ENCODE measurements at places on chromosomes 1 and 21.

- no peak for DNase-seq
Observed at GRCh38 chr1:225545649-225546048, 107.3 kb downstream of the ENAH start.

GRCh38 chr1:31809698-31810097, 6.1 kb downstream of the SPOCD1 start:
- peak; percentile 43 for DNase-seq

DNA sequence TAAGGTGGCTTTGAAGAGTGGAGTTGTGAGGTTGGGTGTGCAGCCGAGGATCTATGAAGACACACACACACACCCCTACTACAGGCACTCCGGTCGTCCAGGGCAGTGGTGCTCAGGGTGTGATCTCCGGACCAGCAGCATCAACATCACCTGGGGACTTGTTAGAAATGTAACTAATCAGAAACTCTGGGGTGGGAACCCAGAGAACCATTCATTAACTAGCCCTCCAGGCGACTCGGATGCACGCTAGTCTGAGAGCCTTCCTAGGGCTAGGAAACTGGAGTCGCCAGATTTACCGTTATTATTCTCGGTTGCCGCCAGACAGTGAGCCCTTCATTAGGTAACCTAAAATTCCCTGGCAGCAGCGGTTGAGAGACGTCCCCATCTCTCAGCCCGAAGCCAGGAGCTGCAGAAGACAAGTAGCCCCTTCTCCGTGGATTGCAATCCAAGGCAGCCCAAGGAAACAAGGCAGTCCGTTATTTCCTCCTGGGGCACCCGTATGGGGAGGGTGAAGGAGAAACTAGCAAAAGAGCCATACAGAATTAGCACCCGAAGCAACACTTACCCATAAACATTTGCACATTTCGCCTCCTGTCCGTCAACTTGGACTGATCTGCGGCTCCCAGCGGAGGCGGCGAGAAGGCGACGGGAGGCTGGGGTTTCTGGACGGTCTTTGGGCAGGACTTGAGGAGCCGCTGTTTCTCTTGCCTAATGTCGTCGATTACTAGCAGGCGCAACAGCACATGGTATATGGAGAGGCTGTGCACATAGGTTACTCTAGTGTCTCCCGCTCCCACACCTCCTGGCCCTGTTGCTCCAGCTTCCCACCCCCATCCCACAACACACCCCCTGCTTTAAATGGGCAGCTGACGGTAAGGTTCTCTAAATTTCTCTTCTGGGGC, 2.9 kb upstream of the CCN1 start:
- peak; percentile 84 for DNase-seq

DNA sequence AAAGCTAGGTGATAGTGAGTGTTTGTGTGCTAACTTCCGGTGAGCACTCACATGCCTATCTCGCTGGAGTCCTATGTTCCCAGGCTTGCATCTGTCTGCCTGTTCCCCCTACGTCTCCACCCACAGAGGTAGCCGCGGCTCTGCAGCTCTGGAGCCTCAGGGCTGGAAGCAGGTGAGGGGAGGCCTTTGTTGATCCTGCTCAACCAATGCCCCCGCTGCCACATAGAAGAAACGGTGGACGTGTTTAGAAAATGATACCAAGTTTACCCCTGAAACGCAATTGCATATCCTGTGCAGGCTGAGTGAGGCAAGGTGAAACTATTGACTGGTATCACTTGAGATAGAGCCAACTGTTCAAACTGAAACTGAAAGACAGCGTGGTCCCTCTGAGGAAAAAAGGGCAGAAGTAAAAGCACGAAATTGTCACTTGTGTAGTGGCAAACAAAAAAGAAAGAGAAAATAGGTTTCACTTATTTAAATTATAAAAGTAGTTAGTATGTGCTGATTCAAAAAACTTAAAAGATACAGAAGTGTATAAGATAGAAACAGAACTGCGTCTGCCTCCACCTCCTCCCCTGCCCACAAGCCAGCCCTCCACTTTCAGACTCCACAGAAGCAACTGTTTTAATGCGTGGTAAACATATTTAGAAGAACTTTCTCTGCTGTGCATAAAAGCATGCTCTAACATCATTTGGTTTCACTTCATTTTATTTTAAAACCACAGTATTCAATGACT, 38.6 kb upstream of the ETS2 start:
- no peak for DNase-seq

GRCh38 chr1:6603915-6604558, 1.4 kb upstream of the KLHL21 start:
- DNase-seq, result peak; percentile 95

DNA sequence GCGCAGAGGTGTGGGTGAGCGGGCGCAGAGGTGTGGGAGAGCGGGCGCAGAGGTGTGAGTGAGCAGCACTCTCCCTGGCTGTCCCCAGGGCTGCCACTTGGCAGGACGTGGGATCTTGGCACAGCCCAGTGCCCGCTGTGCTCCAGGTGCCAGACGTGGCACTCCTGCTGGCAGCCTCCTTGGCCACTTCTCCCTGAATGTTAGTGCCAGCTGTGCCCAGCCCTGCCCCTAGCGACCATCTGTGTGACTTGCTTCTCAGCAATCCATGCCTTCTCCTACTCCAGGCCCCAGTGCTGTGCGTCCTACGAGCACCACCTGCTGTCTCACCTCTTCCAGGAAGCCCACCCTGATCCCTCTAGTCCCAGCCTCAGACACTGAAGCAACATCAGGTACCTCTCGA, 30.5 kb downstream of the KRTAP10-1 start:
- DNase-seq, result no peak

DNA sequence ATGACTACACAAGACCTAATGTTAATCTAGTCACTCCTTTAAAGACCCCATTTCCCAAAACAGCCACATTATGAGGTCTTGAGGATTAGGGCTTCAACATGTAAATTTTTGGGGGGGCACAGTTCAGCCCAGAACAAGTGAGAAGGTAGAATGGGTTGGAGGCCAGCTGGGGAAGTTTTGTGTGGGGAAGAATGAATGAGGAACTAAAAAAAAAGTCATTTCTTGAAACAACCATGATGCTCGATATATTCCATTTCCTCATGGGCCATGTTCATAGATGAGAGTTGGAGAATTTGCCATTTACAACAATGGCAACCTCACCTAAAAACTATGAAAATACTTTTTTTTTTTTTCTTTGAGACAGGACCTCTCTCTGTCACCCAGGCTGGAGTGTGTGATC, 14.5 kb downstream of the NLRP3 start:
- DNase-seq, result no peak

DNA sequence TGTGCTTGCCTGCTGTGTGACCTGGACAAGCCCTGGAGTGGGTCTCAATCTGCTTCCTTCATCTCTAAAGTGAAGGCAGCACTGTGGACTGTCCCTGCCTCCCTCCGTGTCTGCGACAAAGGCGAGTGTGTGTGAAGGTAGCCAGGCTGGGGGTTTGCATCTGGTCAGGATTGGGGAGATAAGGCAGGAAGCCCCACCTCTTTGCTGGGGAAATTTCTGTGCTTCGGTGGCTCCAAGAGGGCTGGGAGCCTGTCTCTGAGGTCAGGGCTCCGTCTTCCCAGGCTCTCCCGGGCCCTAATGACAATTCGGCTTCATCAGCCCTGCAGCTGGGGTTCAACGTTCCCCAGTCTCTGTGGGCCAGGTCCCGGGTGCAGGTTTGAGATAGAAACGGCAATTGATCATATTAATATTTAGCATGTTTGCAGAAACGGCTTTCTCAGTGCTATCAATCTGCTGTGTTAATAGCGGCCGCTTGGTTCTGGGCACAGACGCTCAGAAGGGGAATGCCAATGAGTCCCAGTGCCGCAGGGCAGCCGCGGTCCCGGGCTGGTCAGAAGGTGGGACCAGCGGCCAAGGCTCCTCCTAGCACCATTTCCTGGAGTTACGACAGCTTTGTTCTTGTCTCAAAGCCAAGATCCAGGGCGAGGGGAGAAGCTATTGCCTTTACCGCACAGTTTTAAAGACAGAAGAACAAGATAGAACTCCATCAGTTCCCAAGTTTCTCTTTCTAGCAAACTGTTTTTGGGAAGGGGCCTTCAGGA, 105.7 kb downstream of the PRDM16 start:
- DNase-seq, result no peak

DNA sequence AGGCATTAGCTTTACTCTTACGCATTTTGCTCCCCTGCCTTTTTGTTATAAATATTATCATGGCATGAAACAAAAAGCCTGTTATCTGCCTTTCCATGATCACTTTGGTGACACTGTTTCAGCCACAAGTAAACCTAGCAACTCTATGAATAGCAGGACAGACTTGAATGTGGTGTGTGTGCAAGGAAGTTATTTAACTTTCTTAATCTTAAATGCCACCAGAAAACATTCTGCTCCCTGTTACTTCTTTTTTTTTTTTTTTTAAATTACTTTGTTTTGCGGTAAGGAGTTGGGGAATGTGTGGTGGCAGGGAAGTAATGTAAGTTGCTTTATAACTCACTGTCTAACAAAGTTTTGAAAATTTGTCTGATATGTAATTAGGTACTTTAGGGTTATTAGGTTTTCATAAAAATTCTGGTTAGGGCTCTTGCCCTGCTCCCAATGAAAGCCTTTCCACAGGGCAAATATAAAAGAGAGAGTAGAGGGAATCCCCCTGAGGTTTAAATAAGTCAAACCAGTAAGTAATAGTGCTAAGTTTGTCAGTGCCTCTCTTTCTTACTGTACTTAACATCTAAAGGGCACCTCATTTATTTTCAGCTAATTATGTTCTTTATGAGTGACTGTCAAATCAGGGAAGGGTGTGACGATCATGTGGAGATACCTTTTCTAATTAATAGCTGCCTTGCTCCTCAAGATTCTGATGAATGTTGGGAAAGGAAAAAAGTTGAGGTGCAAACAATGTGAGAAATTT, 39.5 kb downstream of the RASAL2 start:
- DNase-seq, result no peak

- no peak for DNase-seq
Observed at GRCh38 chr1:64934878-64935275, 31.5 kb downstream of the JAK1 start.

GRCh38 chr1:226934483-226935237, 5.4 kb upstream of the COQ8A start:
- DNase-seq, result no peak

DNA sequence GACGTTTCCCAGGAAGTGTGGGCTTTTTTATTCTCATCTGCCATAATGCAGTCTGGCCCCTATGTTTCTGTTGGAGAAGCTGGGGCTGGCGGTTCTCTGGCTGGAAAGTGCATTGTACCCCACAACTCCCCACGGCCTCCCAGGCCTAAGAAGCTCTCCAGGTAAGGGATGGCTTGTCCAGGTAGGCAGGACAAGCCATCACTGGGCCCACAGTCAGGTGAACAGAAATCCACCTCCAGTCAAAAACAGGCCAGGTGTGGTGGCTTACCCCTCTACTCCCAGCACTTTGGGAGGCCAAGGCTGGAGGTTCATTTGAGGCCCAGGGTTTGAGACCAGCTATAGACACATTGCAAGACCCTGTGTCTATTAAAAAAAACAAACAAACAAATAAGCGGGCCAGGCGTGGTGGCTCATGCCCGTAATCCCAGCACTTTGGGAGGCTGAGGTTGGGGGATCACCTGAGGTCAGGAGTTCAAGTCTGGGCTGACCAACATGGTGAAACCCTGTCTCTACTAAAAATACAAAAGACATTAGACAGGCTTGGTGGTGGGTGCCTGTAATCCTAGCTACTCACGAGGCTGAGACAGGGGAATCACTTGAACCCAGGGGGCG, 3.1 kb upstream of the WNT9A start:
- no peak for DNase-seq

DNA sequence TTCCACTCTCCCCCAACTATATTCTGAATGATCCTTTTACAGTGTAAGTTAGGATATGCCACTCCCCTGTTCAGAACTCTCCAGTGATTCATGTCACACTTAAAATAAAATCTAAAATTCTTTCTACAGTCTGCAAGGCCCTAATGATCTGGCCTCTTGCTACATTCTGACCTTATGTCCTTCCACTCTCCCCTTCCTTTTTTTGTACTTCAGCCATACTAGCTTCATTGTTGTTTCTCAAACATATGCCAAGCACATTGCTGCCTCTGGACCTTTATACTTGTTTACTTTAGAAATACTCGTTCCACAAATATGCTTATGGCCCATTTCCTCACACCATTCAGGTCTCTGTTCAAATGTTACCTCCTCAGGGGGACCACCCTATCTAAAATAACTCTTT, 14.8 kb upstream of the PSMA5 start:
- no peak for DNase-seq

GRCh38 chr1:218330043-218330623, 15.0 kb upstream of the TGFB2 start:
- no peak for DNase-seq

DNA sequence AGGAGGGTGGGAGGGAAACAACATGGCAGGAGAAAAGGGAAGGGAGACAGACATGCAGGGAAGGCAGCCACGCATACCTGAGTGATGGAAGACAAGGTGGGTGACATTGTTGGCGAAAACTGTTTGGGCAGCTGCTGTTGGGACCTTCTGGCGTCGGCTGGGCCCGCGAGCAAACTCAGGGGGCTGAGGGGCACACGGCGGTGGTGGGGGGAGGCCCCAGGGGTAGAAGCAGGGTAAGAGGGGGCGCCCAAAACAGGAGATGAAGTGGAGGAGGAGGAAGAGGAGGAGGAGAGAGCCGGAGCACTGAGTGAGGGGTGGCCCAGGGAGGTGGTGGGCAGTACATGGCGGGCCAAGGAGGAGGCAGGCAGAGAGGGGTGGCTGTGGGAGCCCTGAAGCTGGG, 4.7 kb upstream of the DENND4B start:
- DNase-seq, result no peak

DNA sequence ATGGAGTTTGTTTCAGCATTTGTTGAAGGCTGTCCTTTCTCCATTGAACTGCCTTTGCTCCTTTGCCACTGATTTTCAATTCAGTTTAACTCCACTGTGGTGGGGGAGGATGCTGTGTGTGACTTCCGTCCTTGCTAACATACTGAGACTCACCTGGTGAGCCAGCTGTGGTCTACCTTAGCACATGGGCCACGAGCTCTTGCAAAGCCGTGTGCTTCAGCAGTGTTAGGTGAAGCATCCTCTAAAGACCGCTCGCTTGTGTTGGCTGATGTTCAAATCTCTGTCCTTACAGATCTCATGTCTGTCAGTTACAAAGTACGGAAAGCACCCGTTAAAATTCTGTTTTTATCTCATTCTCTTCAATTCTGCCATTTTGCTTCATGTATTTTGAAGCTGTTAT, 3.6 kb upstream of the SPATC1L start:
- DNase-seq, result no peak
